ENCODE measurements at places on chromosomes 5 and 9.

GRCh38 chr5:163976696-163977095 lies 471.3 kb downstream of the MAT2B start:
- DNase-seq: no peak

GRCh38 chr5:90709323-90710155 lies 150.9 kb downstream of the ADGRV1 start:
- DNase-seq: no peak

DNA sequence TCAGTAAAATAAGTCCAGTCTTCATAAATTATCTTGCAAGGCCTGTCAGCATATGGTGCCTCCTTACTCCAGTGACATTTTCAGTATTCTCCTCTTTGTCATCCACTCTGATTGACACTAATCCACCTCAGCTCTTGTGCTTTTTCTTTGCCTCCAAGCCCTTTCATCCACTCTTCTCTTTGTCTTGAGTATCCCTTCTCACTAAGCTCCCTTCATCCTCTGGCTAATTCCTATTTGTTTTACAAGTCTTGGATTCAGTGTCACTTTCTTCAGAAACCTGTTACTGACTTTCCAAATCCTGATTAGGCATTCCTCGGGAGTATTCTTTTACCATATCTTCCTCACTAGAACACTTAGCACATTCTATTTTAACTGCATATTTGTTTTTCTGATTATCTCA lies 100.6 kb upstream of the VCAN start:
- no peak for DNase-seq

- DNase-seq: no peak
Observed at GRCh38 chr5:148849461-148849860, 23.1 kb downstream of the ADRB2 start.

DNA sequence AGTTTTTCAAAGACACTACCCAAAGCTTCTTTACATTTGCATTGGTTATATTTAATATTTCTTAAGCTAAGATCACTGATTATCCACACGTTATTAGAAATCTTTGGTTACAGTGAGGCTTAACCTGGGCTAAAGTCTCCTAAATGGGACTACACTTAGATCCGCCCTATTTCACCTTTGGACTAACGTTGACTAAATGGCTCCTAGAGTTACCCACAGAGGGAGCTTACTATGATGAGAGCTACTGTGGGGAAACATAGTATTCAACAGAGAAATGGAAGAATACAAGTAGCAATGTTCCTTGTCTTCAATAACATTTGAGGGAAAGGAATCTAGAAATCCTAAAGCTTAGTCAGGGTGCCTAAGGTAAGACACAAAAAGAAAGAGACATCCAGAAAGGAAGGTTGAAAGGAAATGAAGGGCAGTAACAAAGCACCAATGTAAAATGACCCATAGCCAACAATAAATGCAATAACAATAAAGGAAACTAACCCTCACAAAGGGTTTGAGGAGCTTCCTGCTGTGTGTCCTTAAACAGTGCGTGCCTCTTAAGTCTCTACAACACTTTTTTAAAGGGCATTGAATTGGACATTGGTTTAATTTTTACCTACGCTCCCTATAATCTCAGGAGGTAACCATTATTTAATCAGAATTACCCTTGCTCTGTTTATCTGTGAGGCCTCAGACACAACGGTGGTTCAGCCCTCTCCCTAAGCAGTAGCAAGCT lies 217.1 kb downstream of the PJA2 start:
- DNase-seq: no peak

- DNase-seq: no peak
Observed at GRCh38 chr5:71586052-71586940, 844 bp upstream of the MCCC2 start.

- DNase-seq: no peak
Observed at GRCh38 chr9:134166374-134166773, 2.0 kb upstream of the RNU6ATAC start.

GRCh38 chr5:65029178-65029577 lies 260.4 kb downstream of the CWC27 start:
- DNase-seq: no peak

GRCh38 chr5:132364319-132364718 lies 5.2 kb upstream of the SLC22A5 start:
- no peak for DNase-seq

Data from DMS79 (cell line).